ENCODE measurements at places on chromosomes 11 and 22.

- DNase-seq: no peak
Measured at GRCh38 chr11:41486424-41486823, 27.0 kb upstream of the LRRC4C start.

- no peak for DNase-seq
Measured at GRCh38 chr11:69890476-69890875, 71.3 kb upstream of the FGF3 start.

GRCh38 chr11:70606248-70606950 lies 208.1 kb downstream of the CTTN start:
- DNase-seq: no peak

DNA sequence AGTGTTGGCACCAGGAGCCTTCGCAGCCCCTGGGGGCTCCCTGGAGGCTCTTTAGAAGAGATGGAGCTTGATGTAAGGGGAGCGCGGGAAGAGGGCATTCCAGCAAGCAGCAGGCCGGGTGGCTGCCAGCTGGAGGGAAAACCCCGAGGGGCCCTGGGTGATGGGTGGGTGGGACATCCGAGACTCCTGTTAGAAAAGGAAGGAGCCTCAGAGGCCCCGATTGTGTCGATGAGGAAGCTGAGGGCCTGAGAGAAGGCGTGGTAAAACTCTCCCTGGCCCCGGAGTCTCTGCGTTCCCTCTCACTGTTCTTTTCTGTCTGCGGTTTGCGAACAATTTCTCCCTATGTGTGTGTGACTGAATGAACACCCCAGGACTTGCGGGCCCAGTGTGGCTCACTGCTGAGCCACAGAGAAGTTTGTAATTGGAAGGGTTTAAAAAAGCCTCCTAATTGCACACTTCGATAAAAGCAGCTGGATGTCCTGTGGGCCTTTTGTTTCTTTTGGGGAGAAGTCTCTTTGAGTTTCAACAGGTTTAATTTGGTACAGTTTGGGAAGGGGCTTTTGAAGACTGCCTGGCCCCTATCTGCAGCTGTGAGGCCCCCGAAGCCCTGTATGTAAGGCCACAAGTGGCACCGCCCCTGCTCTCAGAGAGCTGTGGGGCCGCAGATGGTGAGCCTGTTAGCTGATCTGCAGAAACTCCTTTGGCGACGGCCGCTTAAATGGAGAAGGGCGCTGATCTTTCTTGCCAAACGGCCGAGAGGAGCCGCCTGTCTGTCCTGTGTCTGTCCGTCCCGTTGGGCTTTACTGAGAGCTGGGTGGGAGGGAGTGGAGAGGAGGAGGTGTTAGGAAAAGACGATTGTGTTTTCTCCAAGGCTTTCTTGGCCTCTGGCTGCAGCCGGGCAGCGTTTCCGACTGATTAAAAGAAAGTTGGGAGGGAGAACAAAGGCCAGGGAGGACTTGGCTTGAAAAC lies 2.0 kb downstream of the FBLN1 start:
- DNase-seq: no peak

GRCh38 chr22:46418827-46419226 lies 83.3 kb downstream of the TRMU start:
- DNase-seq: no peak
